ENCODE measurements at places on chromosomes 5 and 9.
A peak's percentile ranks its signal among the peaks of the same experiment; 100 is the strongest.

DNA sequence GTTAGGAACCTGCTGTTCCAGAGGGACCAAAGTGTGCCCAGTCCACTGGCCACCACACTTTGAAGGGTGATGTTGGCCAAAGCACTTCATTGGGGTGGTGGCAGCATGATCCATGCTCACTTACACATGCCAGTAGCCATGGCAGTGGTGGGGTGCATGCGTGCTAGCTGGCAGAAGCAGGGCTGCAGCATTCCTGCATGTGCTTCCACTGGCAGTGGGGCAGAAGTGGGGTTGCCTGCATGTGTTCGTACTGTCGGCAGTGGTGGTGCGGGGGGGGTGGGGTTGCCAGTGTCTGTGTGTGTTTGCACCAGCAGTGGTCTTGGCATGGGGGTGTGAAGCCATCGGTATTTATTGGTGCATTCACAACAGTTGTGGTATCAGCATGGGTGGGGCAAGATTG, 260.3 kb upstream of the ANKH start:
- no peak for DNase-seq

DNA sequence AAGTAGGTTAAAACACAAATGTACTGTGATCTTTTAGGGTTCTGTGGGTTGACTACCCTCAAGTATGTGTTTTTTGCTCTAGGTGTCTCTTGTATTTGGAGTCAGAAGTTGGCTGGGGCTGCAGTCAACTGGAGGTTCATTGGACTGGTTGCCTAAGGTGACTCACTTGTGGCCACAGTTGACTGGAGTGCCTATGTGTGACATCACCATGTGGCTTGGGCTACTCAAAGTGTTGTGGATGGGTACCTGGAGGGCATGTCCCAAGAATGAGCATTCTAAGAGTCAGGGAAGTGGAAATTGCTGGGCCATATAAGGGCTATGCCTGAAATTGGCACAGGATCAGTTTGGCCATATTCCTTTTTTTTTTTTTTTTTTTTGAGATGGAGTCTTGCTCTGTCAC, 27.4 kb downstream of the SNX30 start:
- peak; percentile 24 for DNase-seq

- no peak for DNase-seq
Observed at GRCh38 chr9:114289571-114290481, 33.1 kb upstream of the ORM1 start.

GRCh38 chr5:74094096-74094781, 468.2 kb downstream of the ARHGEF28 start:
- no peak for DNase-seq

DNA sequence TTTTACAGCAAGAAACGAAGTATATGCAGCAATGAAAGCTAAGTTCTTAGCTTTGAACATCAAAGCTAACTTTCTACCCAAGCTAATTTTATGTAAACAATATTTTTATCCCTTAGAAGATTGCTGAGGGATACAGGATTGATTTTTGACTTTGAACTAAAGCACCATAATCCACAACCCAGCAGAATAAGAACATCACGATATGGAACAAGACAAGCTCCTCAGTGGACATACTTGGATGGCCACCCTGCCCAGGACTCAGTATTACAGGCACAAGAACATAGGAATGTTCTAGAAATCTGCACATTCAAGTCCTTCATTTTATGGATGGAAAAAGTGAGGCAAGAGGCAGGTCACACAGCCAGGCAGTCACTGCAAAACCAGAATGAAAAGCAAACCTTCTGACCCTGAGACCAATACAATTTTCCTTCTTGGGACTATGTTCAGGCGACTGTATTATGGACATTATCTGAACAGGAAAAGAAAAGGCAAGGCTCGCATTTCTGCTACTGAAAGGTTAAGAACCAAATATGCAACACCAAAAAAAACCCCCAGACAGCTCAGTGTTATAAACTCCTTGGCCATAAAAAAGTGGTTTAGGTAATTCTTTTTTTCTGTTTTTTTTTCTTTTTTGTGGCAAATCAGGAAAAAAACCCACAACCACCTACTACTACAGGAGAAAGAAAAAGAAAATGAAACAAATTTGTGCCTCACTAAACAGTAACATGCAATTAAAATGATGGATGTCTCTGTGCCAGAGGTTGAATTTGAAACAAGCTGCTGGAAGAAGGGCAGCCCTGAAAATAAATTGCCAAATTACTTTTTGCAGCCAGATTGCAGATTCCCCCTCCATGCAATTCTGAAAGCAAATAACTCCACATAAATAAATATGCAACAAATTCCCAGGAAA, 25.4 kb downstream of the EPB41L4B start:
- no peak for DNase-seq

GRCh38 chr9:99690573-99690972, 131.1 kb upstream of the NR4A3 start:
- DNase-seq = no peak

DNA sequence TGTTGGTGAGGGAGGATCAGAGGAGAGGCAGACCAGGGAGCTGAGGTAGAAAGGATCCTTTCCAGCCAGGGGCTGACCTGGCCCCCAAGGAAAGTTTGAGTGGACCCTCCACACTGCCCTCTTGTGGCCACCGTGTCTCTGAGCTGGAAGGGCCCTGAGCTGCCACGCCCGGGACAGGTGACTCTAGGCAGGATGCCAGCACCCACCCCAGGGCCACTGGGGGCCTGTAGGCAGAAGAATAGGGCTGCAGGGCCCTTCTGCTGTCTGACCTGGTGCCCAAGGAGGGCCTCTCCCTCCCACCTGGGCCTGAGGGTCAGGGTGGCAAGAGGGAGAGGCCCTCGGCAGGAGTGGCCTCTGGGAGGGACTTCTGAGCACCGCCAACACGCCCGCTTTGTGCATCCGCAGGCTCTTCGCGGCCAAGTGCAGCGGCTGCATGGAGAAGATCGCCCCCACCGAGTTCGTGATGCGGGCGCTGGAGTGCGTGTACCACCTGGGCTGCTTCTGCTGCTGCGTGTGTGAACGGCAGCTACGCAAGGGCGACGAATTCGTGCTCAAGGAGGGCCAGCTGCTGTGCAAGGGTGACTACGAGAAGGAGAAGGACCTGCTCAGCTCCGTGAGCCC, 76.8 kb downstream of the LMX1B start:
- DNase-seq = peak; percentile 51

- peak; percentile 76 for DNase-seq
Observed at GRCh38 chr9:112097712-112098688, 77.1 kb downstream of the SUSD1 start.

GRCh38 chr5:168317096-168317520, 25.7 kb downstream of the WWC1 start:
- no peak for DNase-seq

- peak; percentile 48 for DNase-seq
Observed at GRCh38 chr5:139565411-139566305, 4.5 kb downstream of the UBE2D2 start.

- no peak for DNase-seq
Observed at GRCh38 chr5:3377176-3377575, 218.5 kb upstream of the IRX1 start.

DNA sequence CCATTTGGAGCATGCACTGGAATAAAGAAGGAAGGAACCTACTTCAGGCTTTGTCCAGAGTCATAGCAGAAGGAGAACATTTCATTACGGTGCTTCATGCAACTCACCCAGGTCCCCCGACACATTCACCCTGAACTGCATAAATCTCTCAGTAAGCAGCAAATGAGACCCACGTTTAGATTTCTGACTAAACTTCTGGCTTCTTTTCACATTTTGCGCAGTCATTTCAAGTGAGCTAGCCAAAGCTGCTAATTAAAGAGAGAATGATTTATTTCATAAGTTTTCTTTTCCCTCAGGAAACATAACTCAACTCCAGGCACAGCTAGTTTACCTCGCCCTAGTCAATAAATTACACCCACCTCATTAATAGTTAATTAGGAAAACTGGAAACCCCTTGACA, 88.6 kb upstream of the GAS1 start:
- DNase-seq = no peak

DNA sequence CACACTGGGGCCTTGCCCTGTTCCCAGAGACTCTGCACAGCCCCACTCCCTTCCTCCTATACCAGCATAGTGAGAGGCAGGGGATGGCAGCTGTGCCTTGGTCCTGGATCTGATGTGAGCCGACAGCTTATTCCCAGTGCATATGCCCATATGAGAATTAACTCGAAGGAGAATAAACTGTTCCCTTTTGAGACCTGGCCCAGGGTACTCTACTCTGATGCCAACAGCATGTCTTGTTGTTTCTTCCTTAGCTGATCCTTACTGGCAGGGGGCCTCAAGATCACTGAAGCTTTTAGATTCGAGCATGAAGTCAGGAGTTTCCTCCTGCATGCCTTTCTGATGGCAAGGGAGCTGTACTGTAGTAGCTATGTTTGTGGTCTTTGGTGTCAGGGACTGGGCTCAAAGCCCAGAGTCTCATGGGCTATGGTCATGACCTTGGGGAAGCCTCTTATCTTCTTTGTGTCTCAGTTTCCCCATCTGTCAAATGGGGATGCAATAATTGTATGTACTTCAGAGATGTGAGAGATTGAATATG, 57.1 kb downstream of the DOCK2 start:
- no peak for DNase-seq

GRCh38 chr9:91935805-91936514, 14.1 kb downstream of the ROR2 start:
- DNase-seq = no peak

- peak; percentile 70 for DNase-seq
Observed at GRCh38 chr9:112032009-112032408, 135.4 kb downstream of the UGCG start.

DNA sequence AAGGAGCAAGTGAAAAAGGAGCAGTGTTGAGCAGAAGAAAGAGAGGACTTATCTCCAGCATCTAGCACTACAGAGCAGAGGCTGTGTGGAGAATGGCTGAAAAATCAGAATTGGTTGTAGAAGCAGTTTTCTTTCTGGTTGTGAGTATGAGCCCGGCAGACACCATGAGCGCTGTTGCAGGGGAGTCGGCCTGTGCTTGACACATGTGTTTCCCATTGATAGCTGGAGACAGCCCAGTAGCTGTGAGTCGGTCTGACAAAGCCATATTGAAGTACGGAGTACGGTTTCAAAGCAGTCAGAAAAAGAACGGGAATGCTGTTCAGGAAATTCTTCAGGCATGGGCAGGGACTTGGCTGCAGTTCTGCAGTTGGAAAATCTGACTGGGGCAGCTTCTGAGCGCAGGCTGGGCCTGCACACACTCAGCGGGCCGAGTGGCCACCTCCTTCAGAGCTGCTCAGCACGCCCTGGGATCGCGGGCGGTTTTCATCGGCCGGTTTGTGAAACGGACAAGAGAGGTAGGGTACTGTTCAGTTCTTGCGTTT, at the start of gene SGCD:
Gene SGCD, plus strand, starts transcription at position 447 of the 542 bp plus-strand sequence.
- DNase-seq = no peak

DNA sequence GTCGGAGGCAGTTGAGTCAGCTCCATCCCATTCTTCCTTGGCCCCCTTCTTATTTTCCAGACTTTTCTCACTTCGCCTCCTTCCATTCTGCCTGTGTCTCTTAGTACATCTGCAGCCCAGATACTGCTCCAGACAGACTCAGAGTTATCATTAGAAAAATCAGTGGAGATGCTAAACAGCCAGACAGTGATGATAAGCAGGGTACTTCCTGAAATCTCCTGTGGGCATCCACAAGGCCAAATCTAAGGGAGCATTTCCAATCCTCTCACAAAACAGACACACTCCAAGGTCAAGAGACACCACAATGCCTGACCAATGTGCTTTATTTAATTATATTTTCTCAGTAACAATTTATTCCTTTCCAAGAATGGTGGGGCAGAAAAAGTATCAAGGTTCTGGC, 14.5 kb upstream of the RLN1 start:
- DNase-seq = no peak

GRCh38 chr9:92980085-92980745, 32.9 kb downstream of the FGD3 start:
- DNase-seq = no peak

DNA sequence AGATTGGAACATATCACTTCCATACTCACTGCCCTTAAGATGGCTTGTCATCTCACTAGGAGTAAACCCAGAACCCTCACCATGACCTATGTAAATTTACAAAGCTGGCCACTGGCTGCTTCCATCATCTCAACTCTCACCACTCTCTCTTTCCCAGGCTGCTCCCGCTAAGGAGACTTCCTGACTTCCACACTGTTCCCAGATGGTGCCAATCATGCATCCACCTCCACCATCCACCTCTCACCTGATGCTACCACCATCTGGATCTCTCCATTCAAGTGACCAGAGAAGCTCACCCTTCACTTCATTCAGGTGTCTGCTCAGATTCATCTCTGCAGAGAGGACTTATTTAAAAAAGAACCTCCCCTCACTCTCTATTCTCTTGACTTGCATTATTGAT, 91.3 kb downstream of the HTR4 start:
- no peak for DNase-seq

DNA sequence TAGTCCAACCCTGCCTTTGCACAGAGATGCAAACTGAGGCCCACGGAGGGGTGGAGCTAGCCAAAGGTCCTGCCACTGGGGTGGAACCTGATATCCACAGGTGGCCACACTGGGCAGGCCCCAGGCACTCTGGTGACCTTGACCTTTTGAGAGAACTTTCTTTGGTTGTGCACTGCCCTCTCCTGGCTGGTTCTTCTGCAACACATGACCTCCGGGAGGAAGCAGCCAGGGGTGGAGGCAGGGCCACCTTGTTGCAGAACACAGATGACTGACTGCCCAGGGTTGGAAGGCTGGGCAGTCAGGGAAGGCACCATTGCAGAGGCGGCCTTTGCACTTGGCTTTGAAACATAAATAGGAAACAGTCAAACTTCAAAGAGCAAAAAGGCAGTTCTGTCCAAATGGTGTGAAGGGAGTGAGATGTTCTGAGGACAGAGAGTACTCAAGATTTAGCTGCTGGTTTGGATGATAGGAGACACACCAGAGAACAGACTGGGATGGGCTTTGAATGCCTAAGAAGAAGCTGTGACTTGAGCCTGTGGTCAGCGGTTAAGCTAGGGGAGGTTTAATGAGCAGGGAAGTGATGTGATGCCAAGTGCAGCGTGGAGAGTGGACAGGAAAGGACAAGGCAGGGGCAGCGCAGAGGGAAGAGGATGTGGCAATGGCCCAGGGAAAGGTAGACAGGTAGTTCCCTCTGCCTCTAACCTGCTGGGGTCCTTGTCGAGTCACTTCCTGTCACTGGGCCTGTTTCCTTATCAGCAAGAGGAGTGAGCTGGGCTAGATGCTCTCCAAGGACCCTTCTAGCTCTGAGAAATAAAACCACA, 6.8 kb upstream of the TCOF1 start:
- DNase-seq = peak; percentile 62

GRCh38 chr9:71897577-71897976, 13.4 kb downstream of the ABHD17B start:
- peak; percentile 68 for DNase-seq
